T-cell (primary cell): ENCODE measurements at places on chromosomes 2 and 18. TPM values are rescaled to one million over a fixed set of nuclear protein-coding genes. Genes with fewer than 3 reads are reported as not detected.

Gene PDE6D
- total RNA-seq: 27.3 TPM

Gene MC5R
- not detected for total RNA-seq

Gene SH3RF3
- total RNA-seq: 3.6 TPM

Gene LIMS4
- total RNA-seq: 1.6 TPM

Gene ABCG5
- not detected for total RNA-seq

Gene ANAPC1
- total RNA-seq: 51.3 TPM
